Dermis microvascular lymphatic vessel endothelial cell (primary cell): ENCODE measurements at places on chromosomes 3 and 15. TPM values are rescaled to one million over a fixed set of nuclear protein-coding genes. Genes with fewer than 3 reads are reported as not detected.
A peak's percentile ranks its signal among the peaks of the same experiment; 100 is the strongest.

GRCh38 chr15:35061161-35061824 is 23.8 kb downstream of the NANOGP8 start:
- no peak for DNase-seq

GRCh38 chr3:161171113-161171512 is 50.0 kb upstream of the NMD3 start:
- peak; percentile 61 for DNase-seq

Gene NUP210
- 1.5 and 2.3 TPM in 2 replicates for total RNA-seq

DNA sequence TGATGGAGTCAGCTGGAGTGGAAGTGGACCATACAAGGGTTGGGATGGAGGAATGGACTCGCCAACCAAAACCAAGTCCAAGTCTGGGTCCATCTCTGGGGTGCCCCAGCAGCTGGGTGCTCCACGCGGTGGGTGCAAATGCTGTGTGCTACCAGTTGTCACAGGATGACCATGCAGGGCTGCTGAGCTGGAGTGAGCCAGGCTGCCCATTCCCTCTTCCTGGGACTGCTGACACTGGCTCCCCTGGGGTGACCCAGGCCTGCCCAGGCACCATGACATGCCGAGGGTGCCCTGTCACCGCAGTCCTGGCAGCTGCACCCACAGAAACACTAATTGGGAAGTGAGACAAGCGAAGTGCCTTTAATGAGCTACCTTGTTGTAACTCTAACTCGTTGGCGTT is 140.2 kb downstream of the TPRA1 start:
- no peak for DNase-seq

DNA sequence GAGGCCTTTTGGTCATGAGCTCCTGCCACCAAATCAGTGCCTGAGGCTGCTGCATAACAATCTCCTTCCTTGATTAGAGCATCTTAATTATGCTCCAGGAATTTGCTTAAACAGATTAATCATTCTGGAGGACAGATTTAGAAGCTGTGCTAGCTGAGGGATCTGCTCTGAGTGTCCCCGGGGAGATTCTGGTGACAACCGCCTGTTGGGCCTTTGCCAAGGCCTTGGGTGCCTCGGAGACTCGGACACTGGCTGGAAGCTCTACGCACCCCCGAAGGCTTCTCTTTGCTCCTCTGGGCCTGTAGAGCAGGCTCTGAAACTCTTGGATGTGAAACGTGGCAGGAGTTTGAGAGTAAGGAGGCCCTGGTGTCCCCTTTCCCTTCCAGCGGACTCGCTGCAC is 264.1 kb downstream of the CD47 start:
- DNase-seq = no peak

Gene REC114
- total RNA-seq = not detected in 2 replicates

DNA sequence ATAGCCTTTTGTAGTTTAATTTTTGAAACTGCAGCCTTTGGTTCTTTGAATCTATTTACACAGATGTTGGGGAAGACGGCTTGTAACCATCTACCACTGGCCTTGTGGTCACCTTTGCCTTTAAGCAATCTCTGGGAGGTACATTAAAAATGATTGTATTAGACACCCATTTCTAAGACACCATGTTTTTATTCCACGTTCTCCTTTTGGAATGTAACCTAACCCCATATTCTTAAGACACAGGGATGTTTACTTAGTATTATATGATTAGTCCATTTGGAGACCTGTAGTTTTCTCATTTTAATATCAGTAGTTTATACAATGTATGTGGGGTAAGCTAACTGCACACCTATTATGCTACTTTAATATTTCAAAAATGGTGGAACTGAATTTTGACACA is 175.1 kb upstream of the PLSCR5 start:
- no peak for DNase-seq

Gene NANOGP8
- total RNA-seq = not detected in 2 replicates

DNA sequence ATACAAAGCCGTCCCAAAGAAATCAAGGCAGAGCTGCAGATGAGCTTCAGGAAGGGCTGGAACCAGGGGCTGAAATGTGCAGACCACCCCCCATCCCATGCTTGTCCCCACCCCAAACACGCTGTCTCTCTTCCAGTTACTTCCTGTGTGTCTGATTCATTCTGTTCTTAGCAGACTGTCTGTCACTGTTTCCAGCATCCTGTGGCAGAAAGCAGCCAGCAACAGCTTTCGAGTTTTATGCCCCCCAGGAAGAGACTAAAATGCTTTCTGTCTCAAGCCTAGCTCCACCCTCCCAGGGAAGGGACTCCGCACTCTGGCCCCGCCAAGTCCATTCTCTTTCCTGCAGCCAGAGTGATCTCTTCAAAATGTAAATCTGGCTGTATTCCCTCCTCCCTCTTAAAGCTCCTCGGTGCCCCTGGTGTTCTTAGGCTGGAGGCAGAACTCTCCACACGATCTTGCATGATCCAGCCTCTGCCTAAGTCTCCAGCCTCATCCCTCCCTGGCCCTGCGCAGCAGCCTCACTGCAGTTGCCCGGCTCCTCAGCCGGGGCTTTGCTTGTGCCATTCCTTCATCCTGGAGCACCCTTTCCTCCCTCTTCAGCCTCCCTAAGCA is 41.5 kb downstream of the HRH1 start:
- no peak for DNase-seq

Gene GNB4
- 60.8 and 61.6 TPM in 2 replicates for total RNA-seq

- no peak for DNase-seq
Observed at GRCh38 chr3:106380232-106380631, 511.4 kb upstream of the CBLB start.

DNA sequence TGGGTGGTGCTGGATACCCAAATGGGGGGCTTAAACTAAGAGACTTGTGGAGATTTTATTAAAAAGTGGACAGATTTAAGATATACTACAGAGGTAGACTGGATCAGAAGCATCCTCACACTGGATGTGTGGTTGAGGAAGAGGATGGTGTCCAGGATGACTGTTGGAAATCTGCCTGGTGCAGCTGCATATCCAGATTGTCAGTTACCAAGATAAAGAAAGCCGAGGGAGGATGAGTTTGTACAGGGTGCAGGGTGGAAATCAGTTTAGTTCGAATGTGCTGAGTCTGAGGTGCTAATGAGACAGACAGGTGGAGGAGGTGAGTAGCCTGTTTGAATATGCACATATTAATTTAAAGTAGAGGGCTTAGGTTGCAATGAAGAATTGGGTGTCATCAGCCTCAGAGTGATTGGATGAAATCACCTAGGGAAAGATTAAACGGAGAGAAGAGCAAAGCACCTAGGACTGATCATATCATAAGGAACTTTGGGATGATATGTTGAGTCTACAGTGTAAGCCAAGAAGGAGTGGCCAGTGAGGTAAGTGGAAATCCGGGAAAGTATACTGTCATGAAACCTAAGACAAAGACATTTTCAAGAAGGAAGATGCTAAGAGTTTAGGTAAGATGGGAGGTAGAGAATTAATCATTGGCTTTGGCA is 74.1 kb upstream of the GOLGA8B start:
- DNase-seq = no peak

GRCh38 chr3:171825222-171825828 is 15.0 kb upstream of the PLD1 start:
- DNase-seq = no peak

Gene IL20RB
- 0.51 and 0.63 TPM in 2 replicates for total RNA-seq

GRCh38 chr3:183497313-183497712 is 58.2 kb downstream of the KLHL6 start:
- DNase-seq = no peak

DNA sequence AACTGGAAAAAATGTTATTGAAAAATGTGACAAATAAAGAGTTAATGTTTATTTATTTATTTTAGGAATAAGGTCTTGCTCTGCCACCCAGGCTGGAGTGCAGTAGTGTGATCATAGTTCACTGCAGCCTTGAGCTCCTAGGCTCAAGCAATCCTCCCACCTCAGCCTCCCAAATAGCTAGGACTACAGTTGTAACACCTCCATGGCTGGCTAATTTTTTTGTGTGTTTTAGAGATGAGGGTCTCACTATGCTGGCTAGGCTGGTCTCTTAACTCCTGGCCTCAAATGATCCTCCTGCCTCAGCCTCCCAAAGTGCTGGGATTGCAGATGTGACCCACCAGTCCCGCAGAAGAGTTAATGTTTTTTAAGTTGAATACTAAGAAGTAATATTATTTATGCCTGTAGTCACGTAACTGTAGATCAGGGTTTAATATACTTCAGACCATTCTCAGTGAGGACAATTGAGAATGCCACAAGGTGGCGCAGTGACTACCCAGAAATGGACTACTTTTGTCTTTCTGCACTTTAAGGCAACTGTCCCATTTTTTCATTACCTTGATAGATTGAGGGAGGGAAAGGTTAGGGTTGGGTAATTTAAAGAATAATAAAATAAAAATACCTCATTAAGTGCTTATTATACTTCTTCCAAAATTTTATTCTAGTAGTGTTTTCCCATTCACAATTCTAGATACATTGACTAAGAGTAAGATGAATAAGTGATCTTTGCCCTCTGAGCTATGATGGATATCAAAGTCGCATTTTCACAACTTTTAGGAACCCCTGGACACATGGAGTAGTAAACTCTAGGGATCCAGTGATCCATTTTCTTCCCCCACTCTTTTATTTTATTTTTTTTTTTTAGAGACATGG is 6.0 kb downstream of the MUC13 start:
- peak; percentile 52 for DNase-seq

Gene FRMD5
- 0.89 and 1.5 TPM in 2 replicates for total RNA-seq

Gene CYP11A1
- not detected in 2 replicates for total RNA-seq

- DNase-seq = no peak
Observed at GRCh38 chr3:195101927-195102608, 168.9 kb downstream of the XXYLT1 start.

GRCh38 chr15:71259866-71260265 is 144.6 kb downstream of the THSD4 start:
- DNase-seq = no peak

DNA sequence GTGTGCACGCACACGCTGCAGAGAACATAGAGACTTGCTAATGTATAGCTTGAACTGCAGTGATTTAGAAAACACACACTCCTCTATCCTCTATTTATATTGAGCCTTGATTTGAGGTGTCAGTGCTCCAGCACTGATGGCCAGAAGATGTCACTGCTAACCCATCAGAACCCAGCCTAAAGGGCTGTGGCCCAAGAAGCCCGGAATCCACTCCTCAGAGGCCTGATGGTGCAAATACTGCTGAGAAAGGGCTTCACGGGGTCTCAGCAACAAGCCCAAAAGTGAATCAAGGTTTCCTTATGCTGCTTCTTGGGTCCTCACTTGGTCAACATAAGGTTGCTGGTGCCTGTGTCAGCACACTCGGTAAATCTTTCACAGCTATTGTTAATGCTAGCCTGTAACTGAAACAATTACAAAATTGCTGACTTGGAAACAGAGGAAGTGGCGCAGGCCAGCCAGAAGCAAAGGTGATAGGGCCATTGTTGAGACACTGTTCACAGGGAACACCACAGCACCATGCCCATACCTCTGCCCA is 60.3 kb downstream of the HEG1 start:
- peak; percentile 45 for DNase-seq

DNA sequence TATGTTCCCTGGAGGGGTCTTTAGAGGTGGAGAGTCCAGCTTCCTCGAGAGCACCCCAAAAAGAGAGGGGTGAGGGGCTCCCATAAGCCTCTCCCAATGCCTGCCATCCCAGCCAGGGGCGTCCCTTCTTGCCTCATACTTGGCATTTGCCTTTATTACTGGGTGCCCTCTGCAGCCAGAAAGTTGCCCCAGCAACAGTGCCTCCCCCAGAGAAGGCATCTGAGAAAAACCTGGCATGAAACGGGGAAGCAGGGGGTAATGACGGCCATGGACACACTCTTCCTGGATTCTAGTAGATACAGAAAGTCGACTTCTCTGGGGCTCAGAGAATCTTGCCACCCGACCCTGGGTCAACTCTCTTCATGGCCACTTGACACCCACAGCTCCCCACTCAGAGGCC is 90.1 kb downstream of the PCSK6 start:
- DNase-seq = no peak
